Ovary (tissue), 10 donors: ENCODE measurements at places on chromosomes 7 and 10. TPM values are rescaled to one million over a fixed set of nuclear protein-coding genes. Genes with fewer than 3 reads are reported as not detected.
A peak's percentile ranks its signal among the peaks of the same experiment; 100 is the strongest.

DBF4 gene
- 14.5 TPM for total RNA-seq

C10orf105 gene
- total RNA-seq: 0.18 TPM

TRIM50 gene
- total RNA-seq: not detected

COL28A1 gene
- 1.4 TPM for total RNA-seq

PLOD3 gene
- total RNA-seq: 26.7 TPM

THSD7A gene
- 5.6 TPM for total RNA-seq

GRCh38 chr10:70137927-70138883 lies 5.6 kb upstream of the AIFM2 start:
- H3K27ac ChIP-seq: no peak overlapping the region
- no peaks in the 10 kb centered on the region for H3K4me1 ChIP-seq
- no peaks in the 10 kb centered on the region for H3K27me3 ChIP-seq
- no peak for DNase-seq
- H3K4me3 ChIP-seq: no peak overlapping the region
- H3K36me3 ChIP-seq: no peaks in the 10 kb centered on the region

GRCh38 chr10:125015356-125015944 lies 73.5 kb downstream of the ZRANB1 start:
- H3K36me3 ChIP-seq: no peaks in the 10 kb centered on the region
- peaks cover 44% of the 10 kb centered on the region for H3K4me1 ChIP-seq
- no peaks in the 10 kb centered on the region for H3K27me3 ChIP-seq

- H3K27ac ChIP-seq: no peak overlapping the region
- peaks cover 8% of the 10 kb centered on the region for H3K4me1 ChIP-seq
- DNase-seq: no peak
Measured at GRCh38 chr10:3830946-3831345, 45.9 kb upstream of the KLF6 start.

- no peaks in the 10 kb centered on the region for H3K36me3 ChIP-seq
- no peaks in the 10 kb centered on the region for H3K27me3 ChIP-seq
- no peak overlapping the region for H3K4me3 ChIP-seq
- no peak for DNase-seq
- H3K27ac ChIP-seq: no peak overlapping the region
- H3K4me1 ChIP-seq: peaks cover 9% of the 10 kb centered on the region
Measured at GRCh38 chr7:625376-625971, 101.0 kb upstream of the DNAAF5 start.

GRCh38 chr7:93972029-93972725 lies 32.0 kb downstream of the BET1 start:
- no peak overlapping the region for H3K27ac ChIP-seq
- no peak for DNase-seq
- H3K4me3 ChIP-seq: no peak overlapping the region
- no peaks in the 10 kb centered on the region for H3K4me1 ChIP-seq

DNA sequence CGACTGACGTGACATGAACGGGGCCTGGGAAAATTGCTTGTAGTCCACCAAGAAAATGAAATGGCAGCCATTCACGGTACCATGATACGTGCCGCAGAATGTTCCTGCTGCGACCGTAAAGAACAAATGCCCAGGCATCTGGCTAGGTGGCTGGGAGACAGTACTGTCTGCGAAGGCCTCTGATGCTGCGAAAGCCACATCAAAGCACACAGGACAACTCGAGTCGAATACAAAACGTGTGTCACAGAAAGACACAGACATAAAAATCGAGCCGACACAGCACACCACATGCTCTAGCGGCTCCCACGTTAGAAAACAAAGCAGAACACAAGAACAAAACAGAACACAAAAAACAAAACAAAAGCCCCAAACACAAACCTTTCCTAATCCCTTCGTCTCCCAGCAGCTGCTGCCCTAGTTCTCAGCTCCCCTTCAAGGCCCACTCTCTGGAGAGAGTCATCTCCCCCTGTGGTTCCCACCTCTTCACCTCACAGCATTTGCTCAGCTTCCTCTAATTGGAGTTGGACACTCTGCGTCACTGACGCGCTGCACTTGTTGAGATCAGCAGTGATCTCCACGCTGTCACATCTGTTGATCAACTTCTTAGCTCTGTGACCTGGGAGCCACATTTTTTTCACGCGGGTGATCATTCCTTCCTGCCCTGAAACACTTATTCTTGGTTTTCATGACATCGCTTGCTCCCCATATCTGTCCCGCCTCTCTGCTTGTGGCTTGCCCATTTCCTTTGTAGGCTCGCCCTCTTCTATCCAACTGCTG lies 112.2 kb downstream of the CLEC2L start:
- no peaks in the 10 kb centered on the region for H3K4me1 ChIP-seq
- H3K36me3 ChIP-seq: no peaks in the 10 kb centered on the region
- DNase-seq: no peak
- H3K4me3 ChIP-seq: no peak overlapping the region
- H3K27ac ChIP-seq: no peak overlapping the region

DNA sequence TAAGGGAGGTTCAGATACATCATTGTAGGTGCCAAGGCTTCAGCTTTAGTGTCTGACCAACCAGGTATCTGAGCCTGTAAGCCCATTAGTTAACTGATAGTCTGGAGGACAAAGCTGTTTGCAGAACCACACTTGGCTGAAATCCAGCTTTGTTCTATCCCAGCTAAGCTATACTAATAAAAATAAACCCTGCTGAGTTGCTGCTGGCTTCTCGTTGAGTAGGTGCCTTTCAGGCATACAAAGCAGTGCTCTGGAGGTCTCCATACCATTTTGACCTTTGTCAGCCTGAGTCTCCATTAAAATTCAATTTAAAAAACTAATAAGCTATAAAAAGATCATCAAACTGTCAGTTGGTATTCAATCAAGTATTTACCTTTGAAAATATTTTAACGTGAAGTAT lies 22.0 kb downstream of the CDCA7L start:
- no peaks in the 10 kb centered on the region for H3K27me3 ChIP-seq
- H3K27ac ChIP-seq: no peak overlapping the region
- no peak overlapping the region for H3K4me3 ChIP-seq
- no peak for DNase-seq

DNA sequence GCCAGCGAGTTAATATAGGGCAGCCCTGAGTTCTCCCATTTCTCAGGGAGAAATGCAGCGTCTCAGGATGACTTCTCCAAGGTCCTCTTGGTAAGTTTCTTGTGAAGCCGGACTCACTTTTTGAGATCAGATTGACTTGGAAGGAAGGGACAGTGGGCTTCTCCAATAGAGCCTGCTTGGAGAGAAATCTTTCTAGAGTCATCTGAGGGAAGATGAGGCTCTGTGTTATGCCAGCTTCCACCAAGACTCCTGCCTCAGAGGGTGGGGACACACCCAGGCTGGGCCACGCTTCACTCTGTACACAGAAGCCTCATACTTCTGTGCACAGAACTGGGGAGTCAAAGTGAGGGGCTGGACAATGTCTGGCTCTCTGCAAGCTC lies 5.6 kb downstream of the C10orf105 start:
- no peak overlapping the region for H3K4me3 ChIP-seq
- peak overlapping the region; percentile 95 for H3K27ac ChIP-seq
- no peaks in the 10 kb centered on the region for H3K27me3 ChIP-seq

DNA sequence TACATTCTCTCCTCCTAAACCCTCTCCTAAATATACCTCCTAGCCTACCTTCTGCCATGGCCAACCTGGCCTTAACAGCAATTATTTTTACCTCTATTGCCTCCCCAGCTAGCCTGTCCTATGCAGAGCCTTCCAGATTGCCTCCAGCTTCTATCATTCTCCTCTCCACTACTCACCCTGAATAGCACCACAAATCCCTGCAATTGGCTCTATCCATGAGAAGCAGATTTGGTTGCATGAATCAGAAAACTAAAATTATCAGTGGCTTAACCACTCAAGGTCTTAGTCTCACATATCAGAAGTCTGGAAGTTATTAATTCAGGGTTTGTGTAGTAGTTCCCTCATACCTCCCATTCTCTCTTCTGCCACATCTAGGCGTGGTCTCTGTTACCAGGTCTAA lies 120.3 kb upstream of the CACUL1 start:
- no peak for DNase-seq
- peaks cover 5% of the 10 kb centered on the region for H3K4me1 ChIP-seq
- no peaks in the 10 kb centered on the region for H3K27me3 ChIP-seq
- no peak overlapping the region for H3K4me3 ChIP-seq
- no peaks in the 10 kb centered on the region for H3K36me3 ChIP-seq

DNA sequence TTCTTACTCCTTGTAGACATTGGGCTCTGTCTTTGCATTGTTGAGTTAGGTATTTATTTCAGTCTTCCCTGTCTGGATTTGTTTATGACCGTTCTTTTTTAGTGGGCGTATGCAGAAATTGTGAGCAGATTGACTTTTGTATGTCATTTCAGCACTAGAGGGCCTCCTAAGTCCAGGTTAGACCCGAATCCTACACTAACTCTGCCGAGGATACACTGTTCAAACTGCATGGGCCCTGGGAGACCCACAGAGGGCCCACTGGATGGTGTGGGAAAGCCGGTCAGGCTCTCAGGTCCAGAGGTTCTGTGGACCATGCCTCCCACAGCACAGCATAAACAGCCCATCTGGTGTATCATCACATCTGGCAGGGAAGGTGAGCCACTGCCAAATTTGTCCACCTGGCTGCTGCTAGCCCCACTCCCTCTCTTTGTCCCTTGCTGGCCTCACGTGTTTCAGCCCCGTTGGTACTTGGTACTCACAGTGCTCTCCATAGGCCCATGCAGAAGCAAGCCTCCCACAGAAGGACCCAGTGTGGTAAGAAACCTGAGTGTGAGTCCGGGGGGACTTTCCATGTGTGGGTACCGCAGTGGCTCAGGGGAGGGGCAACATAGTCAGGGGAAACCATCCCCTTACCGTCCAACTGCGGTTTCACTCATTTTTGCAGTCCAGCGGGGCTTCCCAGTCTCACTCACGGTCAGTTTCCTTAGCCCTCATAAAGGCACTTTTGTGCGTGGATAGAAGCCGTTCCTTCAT lies 112.8 kb downstream of the APBB1IP start:
- no peaks in the 10 kb centered on the region for H3K36me3 ChIP-seq
- no peaks in the 10 kb centered on the region for H3K27me3 ChIP-seq
- H3K27ac ChIP-seq: no peak overlapping the region

DNA sequence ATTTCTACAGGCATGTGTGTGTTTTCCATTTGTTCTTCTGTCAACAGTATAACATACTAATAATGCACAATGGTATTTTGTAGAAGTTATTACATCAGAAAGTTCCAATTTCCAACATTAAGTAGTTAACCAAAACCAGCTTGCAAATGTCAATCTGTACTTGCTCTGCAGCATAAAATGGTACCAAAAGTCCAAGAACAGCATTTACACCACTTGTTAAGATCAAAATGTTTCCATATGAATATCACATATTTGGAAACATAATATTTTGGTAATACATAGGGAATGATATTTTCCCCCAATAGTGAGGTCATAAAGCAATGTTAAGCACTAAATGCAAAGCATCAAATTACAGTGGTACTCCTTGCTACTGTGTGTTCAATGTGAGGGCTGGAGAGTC lies 162.1 kb downstream of the ZNF438 start:
- H3K27me3 ChIP-seq: no peaks in the 10 kb centered on the region
- H3K36me3 ChIP-seq: no peaks in the 10 kb centered on the region
- peaks cover 1% of the 10 kb centered on the region for H3K4me1 ChIP-seq

- DNase-seq: no peak
- no peak overlapping the region for H3K27ac ChIP-seq
- no peaks in the 10 kb centered on the region for H3K27me3 ChIP-seq
- no peaks in the 10 kb centered on the region for H3K4me1 ChIP-seq
- no peaks in the 10 kb centered on the region for H3K36me3 ChIP-seq
- H3K4me3 ChIP-seq: no peak overlapping the region
Measured at GRCh38 chr10:5146920-5147254, 38.1 kb downstream of the AKR1C8 start.

GRCh38 chr10:37263304-37263703 lies 137.9 kb downstream of the ANKRD30A start:
- H3K36me3 ChIP-seq: no peaks in the 10 kb centered on the region
- DNase-seq: no peak
- no peaks in the 10 kb centered on the region for H3K4me1 ChIP-seq
- H3K4me3 ChIP-seq: no peak overlapping the region
- no peak overlapping the region for H3K27ac ChIP-seq
- H3K27me3 ChIP-seq: no peaks in the 10 kb centered on the region

- H3K4me3 ChIP-seq: no peak overlapping the region
- H3K27ac ChIP-seq: no peak overlapping the region
- H3K36me3 ChIP-seq: no peaks in the 10 kb centered on the region
- DNase-seq: no peak
- H3K27me3 ChIP-seq: no peaks in the 10 kb centered on the region
Measured at GRCh38 chr7:29135846-29136245, 10.5 kb downstream of the CPVL start.

DNA sequence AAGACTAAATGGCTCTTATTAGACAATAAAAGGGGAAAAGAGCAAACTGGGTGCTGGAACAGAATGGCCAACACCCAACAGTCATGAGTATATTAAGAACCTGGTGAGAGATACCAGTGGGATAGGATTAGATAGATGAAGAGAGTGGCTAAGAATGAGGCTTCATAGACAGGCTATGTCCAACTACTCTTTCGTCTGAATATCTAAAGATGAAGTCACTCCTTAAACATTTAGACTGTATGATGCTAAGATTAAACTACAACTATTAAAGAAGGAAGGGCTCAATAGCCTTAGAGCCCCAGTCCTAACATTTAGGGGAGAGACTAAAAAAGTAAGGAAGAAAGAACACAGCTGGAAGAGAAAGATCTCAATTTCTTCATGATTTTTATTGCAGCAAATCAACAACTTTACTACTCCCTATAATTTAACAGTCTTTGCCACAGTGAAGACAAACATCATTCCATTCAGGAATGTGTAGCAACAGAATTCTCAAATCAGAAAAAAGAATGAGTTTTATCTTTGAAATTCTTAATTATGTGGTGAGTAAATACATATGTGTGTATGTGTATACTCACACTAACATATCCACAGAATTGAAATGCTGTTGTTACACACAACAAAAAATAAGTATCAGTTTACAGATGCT lies 45.6 kb downstream of the CACNA2D1 start:
- no peak overlapping the region for H3K27ac ChIP-seq
- H3K27me3 ChIP-seq: no peaks in the 10 kb centered on the region
- no peak for DNase-seq

GRCh38 chr10:44178856-44179255 lies 206.0 kb downstream of the CXCL12 start:
- no peak overlapping the region for H3K4me3 ChIP-seq
- DNase-seq: no peak
- H3K4me1 ChIP-seq: peaks cover 2% of the 10 kb centered on the region
- no peaks in the 10 kb centered on the region for H3K36me3 ChIP-seq
- no peaks in the 10 kb centered on the region for H3K27me3 ChIP-seq
- no peak overlapping the region for H3K27ac ChIP-seq

- H3K27ac ChIP-seq: no peak overlapping the region
- DNase-seq: no peak
- no peaks in the 10 kb centered on the region for H3K36me3 ChIP-seq
Measured at GRCh38 chr10:76050291-76050625, 618.8 kb downstream of the LRMDA start.
